GM12878 (cell line): ENCODE measurements at places on chromosomes 1 and 21. TPM values are rescaled to one million over a fixed set of nuclear protein-coding genes. Genes with fewer than 3 reads are reported as not detected.

DNA sequence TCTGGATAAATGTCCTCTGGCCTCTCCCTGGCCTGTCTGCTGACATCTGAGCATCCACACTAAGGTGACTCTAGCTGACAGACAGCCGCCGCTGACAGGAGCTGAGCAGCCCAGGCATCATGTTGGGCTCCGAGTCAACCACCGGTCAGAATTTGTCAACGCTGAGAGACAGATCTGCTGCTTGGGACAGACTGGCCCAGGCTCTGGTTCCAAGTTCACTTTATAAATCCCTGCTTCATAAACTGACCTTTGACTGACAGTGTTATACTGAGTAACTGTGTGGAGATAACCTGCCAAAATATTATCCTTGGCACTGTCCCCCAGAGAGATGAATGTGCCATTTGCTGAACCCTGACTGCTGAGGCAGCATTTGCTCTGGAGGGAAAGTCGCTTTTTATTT lies 616.7 kb downstream of the NPHP4 start:
- no peaks in the 10 kb centered on the region for H3K36me3 ChIP-seq
- no peak overlapping the region for H3K4me3 ChIP-seq
- H3K4me1 ChIP-seq = no peaks in the 10 kb centered on the region

DNA sequence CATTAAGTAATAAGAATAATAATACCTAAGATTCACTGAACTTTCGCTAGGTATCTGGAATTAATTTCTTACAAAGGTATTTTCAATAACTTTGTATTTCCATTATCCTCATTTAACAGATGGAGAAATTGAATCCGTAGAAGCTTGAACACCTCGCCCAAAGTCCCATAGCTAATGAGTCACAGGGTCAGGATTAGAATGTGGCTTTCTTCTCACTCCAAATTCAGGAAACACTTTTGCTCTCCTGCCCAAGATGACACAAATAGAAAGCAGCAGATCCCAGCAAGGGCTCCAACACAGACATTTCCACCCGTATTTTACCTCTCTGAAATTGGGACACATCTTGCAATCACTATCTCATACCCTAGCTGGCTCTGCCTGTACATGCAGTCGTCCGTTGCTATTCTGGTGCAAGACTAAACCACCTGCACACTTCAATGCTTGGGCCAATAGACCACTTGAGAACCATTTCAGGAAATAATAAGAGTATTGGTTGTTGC lies 125.9 kb upstream of the GREM2 start:
- H3K4me3 ChIP-seq = no peak overlapping the region
- no peaks in the 10 kb centered on the region for H3K27me3 ChIP-seq

- no peak for DNase-seq
- no peaks in the 10 kb centered on the region for H3K4me1 ChIP-seq
- no peaks in the 10 kb centered on the region for H3K27me3 ChIP-seq
- H3K4me3 ChIP-seq = no peak overlapping the region
- no peak overlapping the region for H3K27ac ChIP-seq
- H3K36me3 ChIP-seq = no peaks in the 10 kb centered on the region
These were observed 35.2 kb downstream of the TGFB2 start for GRCh38 chr1:218380125-218380977.

DNA sequence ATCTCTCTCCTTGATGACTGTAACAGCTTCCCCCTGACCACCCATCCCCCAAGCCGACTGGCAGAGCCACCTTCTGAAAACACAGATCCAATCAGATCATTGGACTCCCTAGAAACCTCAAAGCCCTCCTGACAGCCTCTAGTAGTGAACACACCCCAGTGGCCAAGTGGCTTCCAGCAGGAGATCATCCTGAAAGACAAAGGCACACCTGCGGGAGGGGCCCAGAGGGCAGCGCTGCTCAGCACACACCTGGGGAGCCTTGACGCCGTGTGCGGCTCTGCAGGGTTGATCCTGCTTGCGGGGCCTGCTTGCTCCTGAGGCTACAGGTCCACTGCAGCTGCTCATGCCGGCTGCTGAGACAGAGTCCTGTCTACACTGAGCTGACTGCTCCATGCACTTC lies 41.5 kb downstream of the SLC66A1 start:
- no peak overlapping the region for H3K27ac ChIP-seq
- H3K36me3 ChIP-seq = peaks cover 47% of the 10 kb centered on the region
- no peaks in the 10 kb centered on the region for H3K4me1 ChIP-seq

DNA sequence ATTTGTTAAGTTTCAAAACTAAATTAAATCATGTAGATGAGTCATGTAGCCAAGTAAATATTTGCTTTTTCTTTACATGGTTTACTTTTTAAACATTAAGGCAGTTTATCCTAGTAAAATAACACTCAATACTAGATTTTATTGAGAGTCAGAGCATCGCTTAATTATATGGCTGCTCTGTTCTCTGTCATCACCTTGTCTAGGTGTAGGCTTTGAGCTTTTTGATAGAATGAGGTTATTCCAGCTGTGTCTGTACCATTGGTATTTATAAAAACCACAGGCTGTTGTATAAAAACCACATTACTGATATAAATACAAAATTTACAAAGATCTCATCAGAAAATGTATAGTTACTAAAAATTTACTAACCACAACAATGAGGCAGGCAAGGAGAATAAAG lies 42.5 kb upstream of the GPR52 start:
- no peak overlapping the region for H3K4me3 ChIP-seq
- 0 out of 2 replicates have a peak, but pooled peaks cover 4% of the 10 kb centered on the region for H3K36me3 ChIP-seq

GRCh38 chr1:71828431-71829012 lies 453.8 kb downstream of the NEGR1 start:
- no peak overlapping the region for H3K27ac ChIP-seq
- H3K4me3 ChIP-seq = no peak overlapping the region
- H3K27me3 ChIP-seq = no peaks in the 10 kb centered on the region
- H3K36me3 ChIP-seq = no peaks in the 10 kb centered on the region
- no peaks in the 10 kb centered on the region for H3K4me1 ChIP-seq

DNA sequence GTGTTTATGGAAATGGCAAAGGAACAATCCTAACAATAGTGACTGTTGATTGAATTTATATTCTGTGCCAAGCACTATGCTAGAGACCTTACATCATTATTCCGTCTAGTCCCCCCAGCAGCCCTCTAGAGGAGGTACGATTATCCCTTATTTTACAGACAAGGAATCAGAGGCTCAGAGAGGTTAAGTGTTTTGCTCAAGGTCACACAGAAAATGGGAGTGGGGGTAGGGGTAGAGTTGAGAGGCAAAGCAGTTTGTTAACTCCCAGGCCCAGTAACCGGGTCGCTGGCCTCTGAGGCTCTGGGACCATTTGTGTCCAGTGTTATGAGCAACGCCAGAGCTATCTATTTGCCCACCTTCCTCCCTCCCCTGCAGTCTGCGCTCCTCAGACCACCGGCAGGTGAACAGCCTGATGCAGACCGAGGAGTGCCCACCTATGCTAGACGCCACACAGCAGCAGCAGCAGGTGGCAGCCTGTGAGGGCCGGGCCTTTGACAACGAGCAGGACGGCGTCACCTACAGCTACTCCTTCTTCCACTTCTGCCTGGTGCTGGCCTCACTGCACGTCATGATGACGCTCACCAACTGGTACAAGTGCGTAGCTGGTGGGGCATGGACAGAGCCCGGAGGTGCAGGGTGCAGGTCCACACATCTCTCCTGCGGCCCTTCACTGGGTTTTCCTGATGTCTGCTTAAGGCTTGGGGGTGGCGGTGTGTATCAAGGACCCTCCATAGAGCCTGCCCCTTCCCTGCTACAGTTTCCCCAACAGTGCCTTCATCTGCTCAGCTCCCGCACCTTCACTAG lies 19.8 kb downstream of the SERINC2 start:
- no peak for DNase-seq
- no peak overlapping the region for H3K27ac ChIP-seq
- H3K4me1 ChIP-seq = no peaks in the 10 kb centered on the region
- H3K27me3 ChIP-seq = no peaks in the 10 kb centered on the region
- H3K36me3 ChIP-seq = no peaks in the 10 kb centered on the region

GRCh38 chr1:204706838-204707509 lies 21.4 kb upstream of the LRRN2 start:
- DNase-seq = no peak
- H3K4me3 ChIP-seq = no peak overlapping the region
- H3K36me3 ChIP-seq = no peaks in the 10 kb centered on the region
- H3K4me1 ChIP-seq = no peaks in the 10 kb centered on the region
- no peaks in the 10 kb centered on the region for H3K27me3 ChIP-seq
- H3K27ac ChIP-seq = no peak overlapping the region

- H3K4me1 ChIP-seq = peaks cover 9% of the 10 kb centered on the region
- H3K27ac ChIP-seq = peak overlapping the region; percentile 83
- DNase-seq = no peak
- no peaks in the 10 kb centered on the region for H3K36me3 ChIP-seq
These were observed 12.4 kb downstream of the NRIP1 start for GRCh38 chr21:15052459-15052763.

DNA sequence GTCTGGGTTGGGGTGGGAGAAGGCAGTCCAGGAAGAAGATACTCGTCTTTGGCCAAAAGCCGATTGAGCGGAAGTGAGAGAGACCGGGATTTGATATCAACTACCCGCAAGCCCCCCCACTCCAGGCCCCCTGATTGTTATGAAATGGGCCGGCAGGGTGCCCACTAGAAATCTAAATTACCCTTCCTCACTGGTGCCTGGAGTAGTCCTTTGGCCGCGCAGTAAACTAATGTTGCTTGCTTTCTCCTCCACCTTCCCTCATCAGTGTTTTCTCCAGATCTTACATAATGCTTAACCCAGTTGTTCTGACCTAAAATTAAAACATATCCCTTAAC lies 119.2 kb upstream of the BARHL2 start:
- DNase-seq = no peak
- H3K27ac ChIP-seq = no peak overlapping the region

GRCh38 chr1:156540955-156541354 lies 31.4 kb downstream of the IQGAP3 start:
- H3K36me3 ChIP-seq = no peaks in the 10 kb centered on the region
- no peak overlapping the region for H3K4me3 ChIP-seq
- no peaks in the 10 kb centered on the region for H3K4me1 ChIP-seq
- H3K27ac ChIP-seq = no peak overlapping the region

DNA sequence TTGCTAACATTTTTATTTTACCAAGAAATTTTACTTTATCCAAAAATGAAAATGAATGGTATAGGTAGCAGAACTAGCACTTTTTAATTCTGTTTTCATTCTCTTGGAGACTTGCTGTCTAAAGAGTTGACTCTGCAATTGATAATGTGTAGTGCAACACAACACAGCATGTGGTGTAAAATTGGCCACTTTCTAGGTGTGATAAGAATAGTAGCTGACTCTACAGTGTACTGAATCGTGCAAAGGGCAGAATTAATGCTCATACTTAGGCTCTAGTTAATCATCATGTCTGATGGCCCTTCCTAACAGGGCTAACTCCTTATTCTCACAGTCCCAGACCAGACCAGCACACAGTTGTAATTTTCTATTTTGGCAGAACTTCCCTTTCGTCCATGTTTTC lies 140.5 kb downstream of the NEK7 start:
- no peak for DNase-seq
- H3K36me3 ChIP-seq = no peaks in the 10 kb centered on the region
- no peaks in the 10 kb centered on the region for H3K4me1 ChIP-seq
- H3K27me3 ChIP-seq = no peaks in the 10 kb centered on the region
- no peak overlapping the region for H3K27ac ChIP-seq

Gene TMEM51
- polyA plus RNA-seq = 3.6 and 4.0 TPM in 2 replicates

Gene IL20
- not detected in 2 replicates for polyA plus RNA-seq

Gene TAS1R2
- polyA plus RNA-seq = not detected in 2 replicates

Gene FCRL1
- 0.19 TPM in 1 of 2 replicates, not detected in the other for polyA plus RNA-seq

Gene DCST1
- polyA plus RNA-seq = not detected in 2 replicates

Gene HLX
- 0.84 and 0.94 TPM in 2 replicates for polyA plus RNA-seq

Gene NHLH1
- 0.52 and 0.56 TPM in 2 replicates for polyA plus RNA-seq
